ENCODE measurements at places on chromosomes 12 and 14. TPM values are rescaled to one million over a fixed set of nuclear protein-coding genes. Genes with fewer than 3 reads are reported as not detected.

GRCh38 chr12:25958428-25959070, at the start of gene RASSF8:
TSS of gene RASSF8 (plus strand) at chr12:25958682. CDS start at chr12:26055344, 96,662 bp downstream.
- peak within 1 kb of the TSS; percentile 82 for H3K4me3 ChIP-seq
- H3K27ac ChIP-seq, result no peak within 1 kb of the TSS
- H3K36me3 ChIP-seq, result peaks cover 1% of the 10 kb centered on the region
- peaks cover 11% of the 10 kb centered on the region for H3K4me1 ChIP-seq
- peak; percentile 65 for DNase-seq
- peaks cover 73% of the 10 kb centered on the region for H3K27me3 ChIP-seq

DNA sequence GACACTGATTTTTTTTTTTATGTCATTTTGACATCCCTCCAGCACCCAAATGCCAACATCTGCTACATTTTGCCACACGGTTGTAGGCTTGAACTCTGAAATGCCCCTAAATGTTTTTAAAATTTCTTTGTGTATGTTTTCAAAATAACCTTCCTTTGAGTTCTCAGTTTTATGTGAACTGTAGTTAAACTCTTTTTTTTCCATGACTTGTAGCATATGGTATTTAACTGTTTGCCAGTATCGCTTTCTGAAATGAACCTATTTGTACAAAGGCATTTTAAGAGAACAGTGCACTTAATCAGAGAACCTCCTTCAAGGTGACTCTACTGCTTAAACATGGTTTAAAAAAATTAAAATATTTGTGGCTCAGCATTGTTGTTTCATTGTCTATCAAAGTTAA, 61.5 kb downstream of the PDE3A start:
- no peak for DNase-seq
- peaks cover 4% of the 10 kb centered on the region for H3K27me3 ChIP-seq
- H3K4me3 ChIP-seq, result no peak overlapping the region
- H3K4me1 ChIP-seq, result no peaks in the 10 kb centered on the region
- no peaks in the 10 kb centered on the region for H3K36me3 ChIP-seq

DNA sequence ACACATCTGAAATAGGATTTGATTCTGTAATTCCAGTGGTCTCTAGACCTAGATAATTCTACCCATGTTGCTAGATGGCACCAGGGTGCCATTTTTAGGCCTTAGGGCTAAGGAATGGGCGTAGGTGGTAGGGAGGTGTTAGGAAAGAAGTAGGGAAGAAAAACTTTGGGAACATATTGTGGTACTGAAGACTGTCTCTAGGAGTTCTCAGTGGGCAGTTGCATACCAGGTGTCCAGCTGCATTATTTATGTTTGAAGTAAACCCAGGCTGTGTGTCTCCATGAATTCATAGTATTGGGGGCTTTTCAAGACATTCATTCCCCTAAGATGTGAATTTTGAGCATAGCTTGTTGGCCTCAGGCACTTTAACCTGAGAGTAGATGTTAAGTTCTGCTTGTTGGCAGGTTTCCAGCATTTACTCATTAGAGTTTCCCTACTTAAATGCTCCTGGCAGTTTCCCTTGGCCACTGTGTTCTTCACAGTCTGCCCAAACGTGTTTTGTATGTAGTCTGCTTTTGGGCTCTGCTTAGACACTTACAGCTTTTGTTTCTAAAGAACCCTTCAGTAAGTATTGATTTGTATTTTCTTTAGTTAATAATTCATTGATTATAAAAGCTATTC, 31.5 kb upstream of the CCT2 start:
- DNase-seq, result no peak
- no peak overlapping the region for H3K27ac ChIP-seq
- H3K4me3 ChIP-seq, result no peak overlapping the region
- no peaks in the 10 kb centered on the region for H3K27me3 ChIP-seq

The RACGAP1 gene
- 132 TPM for total RNA-seq
